NCI-H1694 (cell line): ENCODE measurements at places on chromosomes 7 and 10.

DNA sequence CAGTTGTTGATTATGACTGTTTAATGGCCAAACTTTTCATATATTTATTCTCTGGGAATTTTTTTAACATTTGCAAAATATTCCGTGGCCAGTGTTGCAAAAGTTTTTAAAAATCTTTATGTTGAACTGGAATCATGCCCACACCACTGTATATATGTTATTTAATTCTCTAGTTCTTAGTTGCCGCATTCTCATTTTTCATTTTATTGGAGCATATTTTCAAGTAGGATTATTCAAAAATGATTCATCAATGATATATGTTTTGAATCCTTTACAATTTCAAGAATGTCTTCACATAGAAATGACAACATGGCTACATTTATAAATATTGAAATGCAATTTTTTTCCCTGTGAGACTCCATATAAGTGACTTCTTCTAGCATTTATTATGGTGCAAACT lies 188.6 kb upstream of the LRRTM3 start:
- no peak for DNase-seq

- no peak for DNase-seq
Observed at GRCh38 chr7:21355406-21355874, 72.4 kb upstream of the SP4 start.

DNA sequence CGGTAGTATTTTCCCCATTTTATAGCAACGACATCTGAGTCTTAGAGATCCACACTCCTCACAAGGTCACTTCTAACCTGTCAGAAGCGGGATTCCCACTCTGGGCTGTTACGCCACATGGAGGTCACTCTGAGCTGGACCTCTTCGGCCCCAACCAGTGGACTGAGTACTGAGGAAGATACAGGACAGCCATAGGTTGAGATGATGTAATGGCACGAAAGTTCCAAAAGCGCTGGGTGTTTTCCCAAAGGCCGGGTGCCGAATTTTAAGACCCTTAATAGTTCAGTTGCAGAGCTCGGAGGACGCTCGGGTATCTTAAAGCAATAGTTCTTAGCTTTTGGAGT lies 699 bp downstream of the GHITM start:
- no peak for DNase-seq

DNA sequence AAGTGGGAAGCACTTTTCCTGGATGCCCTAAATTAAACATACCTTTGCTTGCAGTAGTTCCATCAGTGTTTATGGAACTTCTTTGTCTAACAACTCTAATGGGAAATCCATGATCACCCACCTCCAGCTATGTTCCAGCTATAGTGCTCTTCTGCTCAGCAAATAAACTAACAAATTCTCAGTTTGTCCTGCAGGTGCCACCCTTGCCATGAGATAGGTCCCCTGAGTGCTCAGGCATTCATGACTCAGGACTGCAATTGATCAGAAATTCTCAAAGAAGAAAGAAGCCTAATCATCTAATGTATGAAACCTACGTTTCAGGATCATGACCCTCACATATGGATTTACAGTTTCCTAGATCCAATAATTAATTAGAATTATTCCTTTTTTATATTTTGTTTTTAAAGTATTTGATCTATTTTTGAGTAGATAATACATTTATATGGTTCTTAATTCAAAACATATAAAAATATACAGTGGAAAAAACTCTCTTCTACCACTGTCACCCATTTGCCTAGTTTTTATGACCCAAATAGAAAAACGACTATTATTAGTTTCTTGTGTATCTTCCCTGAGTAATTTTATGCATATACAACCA lies 48.7 kb upstream of the DYNC1I1 start:
- peak; percentile 77 for DNase-seq

GRCh38 chr10:101783736-101784118 lies 481 bp upstream of the NPM3 start:
- DNase-seq = no peak

DNA sequence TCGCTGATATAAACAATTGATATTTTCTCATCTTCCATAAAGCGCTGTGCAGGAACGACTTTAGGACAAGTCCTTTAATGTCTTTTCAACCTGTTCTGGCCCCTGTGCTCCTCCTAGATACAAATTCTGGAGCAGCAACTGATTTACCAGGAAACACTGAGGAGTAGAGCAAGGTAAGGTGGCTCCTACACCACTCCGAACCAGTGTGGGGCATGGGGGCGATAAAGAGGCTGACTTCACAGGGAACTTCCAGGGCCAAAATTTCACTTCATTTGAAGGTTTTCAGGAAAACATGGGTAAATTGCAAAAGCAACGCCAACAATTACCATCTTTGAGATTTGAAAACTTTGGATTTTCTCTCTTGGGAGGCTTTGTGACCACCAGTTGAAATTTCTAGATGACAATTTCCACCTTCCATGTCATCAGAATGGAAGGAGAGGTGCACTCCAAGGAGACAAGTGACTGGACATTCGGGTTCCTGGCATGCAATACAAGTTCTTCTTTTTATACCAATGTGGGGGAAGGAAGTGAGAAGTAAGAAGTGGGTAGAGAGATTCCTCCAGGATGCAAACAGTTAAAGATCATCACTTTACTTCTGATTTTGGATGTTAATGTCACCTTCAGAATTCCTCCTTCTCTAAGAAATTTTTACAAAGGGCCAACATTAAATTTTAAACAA lies 118.5 kb downstream of the FAM107B start:
- no peak for DNase-seq

DNA sequence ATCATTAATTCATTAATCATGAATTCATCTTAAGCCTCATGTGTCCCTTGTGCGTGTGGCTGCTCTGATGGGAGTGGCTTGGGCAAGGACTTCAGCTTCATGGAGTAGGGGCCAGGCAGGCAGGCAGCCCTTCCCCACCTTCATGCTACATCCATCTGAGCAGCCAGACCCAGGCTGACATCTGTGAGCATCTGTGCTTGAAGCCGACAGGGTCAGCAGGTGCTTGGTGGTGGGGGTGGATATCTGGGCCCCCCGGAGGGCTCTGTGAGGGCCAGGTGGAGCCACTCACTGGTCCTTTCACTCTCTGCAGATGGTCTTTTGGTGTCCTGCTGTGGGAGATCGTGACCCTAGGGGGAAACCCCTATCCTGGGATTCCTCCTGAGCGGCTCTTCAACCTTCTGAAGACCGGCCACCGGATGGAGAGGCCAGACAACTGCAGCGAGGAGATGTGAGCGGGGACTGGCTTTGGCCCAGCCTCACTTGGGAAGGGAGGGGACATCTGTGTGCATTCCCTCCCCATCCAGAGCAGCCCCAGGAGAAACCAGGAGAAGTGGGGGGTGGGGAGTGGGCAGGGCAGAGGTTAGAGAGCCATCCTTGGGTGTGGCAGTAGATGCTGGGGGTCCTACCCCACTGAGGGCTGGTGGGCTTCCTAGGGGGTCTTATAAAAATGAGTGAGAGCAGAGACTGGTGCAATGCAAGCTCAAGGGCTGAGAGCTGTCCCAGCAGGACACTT lies 14.7 kb upstream of the CSGALNACT2 start:
- DNase-seq = no peak

- DNase-seq = no peak
Observed at GRCh38 chr7:130425796-130426195, 15.0 kb downstream of the CEP41 start.

- no peak for DNase-seq
Observed at GRCh38 chr7:142111499-142111898, at the start of gene MGAM2. Gene MGAM2, plus strand, starts transcription at chr7:142111718. Its CDS starts 5,156 bp downstream, at chr7:142116874.

DNA sequence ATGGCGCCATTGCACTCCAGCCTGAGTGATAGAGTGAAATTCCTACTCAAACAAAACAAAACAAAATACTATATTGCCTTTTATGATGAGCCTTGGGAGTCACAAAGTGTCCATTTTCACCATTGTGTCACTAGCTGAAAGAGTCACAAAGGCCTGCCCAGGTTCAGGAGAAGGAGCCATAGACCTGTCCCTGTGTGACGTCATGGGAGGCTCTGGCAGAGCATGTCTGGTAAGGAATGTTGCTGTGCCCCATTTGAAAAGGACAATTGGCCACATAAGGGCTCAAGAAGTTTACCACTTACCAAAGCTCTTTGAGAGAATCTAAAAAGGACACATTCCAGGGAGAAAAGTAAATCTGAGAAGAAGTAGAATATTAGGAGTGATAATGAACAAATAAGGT lies 367.7 kb downstream of the SDK1 start:
- DNase-seq = no peak

DNA sequence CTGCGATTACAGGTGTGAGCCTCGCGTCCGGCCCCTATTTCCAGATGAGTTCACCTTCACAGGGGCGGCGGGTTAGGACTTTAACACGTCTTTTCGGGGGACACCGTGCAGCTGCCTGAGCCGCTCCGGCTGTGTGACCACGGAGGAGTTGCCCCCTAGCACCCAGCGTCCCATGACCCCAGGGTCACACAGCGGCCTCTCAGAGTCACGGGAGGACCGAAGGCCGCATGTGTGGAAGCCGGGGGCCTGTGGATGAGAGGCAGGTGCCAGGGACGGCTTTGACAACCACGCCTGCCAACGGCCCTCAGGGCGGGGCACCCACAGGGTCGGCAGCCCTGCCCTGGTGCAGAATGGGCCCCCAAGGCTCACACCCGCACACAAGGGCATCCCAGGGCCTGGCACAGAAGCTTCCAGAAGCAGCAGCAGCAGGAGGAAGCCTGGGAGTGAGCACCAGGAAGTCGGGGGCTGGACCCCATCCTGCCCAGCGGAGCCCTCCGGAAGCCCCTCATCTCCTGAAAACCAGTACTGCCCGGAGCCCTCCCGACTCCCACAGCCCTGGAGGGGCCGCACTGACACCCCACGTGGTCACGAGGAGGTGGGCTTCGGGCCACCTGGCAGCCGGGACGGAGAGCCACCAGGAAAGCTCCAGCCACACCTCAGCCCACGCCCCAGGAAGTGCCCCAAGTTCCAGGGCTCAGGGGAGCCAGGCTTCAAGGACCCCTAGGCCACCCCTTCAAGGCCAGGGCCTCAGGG lies 32.7 kb downstream of the ADAP1 start:
- no peak for DNase-seq

- no peak for DNase-seq
Observed at GRCh38 chr10:87819289-87819585, 1.2 kb upstream of the ATAD1 start.

- DNase-seq = no peak
Observed at GRCh38 chr7:2165610-2166594, 66.8 kb downstream of the MAD1L1 start.

GRCh38 chr10:92530891-92531535 lies 42.9 kb downstream of the IDE start:
- no peak for DNase-seq

DNA sequence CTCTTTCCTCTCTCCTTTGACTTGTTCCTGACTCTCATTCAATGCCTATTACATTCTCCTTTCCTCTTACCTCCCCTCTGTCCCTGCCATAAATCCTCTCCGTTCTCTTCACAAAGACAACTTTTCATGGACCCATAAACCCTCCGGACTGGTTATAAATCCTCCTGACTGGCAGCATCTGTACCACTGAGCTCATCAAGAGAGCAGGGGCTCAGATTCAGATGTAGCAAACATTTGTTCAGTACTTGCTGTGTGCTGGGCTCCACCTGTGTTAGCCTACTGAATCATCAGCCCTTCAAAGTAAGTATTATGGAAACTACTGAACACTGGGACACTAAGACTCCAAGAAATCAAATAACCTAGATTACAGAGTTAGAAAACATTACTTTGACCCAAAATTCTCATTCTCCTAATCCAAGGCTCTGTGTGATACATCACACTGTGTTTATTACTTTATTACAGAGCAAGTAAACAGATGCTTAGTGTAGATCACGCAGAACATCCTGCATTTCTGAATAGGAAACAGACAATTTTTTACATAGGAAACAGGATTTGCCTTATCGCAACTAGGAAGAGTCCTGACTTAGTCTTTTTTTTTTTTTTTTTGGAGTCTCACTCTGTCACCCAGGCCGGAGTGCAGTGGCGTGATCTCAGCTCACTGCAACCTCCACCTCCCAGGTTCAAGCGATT lies 108.6 kb upstream of the PDE1C start:
- no peak for DNase-seq

- peak; percentile 70 for DNase-seq
Observed at GRCh38 chr7:108497082-108497725, 28.7 kb downstream of the PNPLA8 start.

GRCh38 chr7:6640246-6640721 lies 3.2 kb downstream of the ZNF316 start:
- no peak for DNase-seq

DNA sequence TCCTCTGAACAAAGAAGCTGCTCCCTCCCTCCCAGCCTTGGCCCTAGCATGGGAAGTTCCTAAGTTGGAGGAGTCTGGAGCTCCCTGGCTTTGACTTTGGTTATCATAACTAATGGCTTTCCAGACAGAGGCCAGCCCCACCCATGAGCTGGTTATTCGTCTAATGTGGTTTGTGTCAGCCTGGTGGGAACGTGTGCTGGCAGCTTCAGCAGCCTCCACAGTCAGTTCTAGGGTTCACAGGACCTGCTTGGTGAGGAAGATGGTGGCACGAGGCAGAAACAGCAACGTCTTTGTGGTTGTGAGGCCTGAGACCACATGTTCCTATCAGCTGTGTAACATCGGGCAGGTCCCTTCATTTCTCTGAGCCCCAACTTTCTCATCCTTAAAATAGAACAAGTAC lies 103.1 kb downstream of the PAXIP1 start:
- no peak for DNase-seq

- no peak for DNase-seq
Observed at GRCh38 chr7:24756545-24757352, 515 bp downstream of the GSDME start.

DNA sequence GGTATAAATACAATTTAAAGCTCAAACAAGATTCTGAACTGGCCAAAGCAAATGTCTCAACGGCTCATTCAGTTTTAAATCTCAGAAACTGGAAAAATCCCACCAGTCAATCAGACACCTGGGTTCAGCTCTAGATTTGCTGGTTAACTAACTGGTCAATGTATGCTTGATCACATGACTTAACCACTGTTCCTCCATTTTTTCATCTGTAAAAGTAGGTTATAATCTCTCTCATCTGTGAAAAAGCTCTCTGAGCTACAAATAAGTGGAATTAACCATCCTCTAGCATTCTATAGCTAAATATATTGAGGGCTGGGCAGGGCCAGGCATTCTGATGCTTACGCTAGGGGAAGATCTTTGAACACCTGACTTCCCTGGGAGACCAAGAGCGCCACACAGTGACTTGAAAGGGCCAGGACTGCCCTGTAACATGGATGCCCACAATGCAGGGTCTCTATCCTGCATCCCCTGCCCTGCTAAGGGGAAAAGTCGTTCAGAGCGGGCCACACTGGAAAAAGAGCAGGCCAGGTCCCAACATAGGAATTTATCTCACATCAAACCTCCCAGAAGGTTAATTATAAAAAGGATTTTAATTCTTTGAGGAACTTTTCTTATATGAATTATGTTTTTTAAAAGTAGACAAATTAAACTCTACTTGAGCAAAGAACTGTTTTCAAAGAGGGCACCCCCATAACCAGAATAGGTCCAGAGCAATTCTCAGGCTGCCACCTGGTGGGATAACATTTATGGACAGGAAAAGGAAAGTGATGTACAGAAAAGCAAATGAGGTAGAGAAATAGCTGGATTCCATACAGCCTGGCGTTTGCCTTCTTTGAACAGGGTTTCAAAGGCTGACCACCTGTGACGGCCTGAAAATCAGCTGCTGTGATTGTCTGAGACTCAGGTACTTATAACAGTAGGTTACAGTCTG lies 1.8 kb downstream of the RP9 start:
- peak; percentile 33 for DNase-seq

DNA sequence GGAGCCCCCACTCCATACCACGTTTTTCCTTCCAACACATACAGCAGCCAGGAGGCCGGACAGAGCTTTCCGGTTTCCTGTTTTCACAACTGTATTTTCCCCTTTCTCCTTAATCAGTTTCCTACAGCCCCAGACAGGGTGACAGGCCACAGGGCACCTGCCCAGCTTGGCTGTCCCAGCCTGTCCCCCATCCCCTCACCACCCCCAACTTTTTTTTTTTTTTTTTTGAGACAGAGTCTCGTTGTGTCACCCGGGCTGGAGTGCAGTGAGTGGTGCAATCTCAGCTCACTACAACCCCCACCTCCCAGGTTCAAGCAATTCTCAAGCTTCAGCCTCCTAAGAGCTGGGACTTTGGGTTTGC lies 10.3 kb upstream of the HSPB1 start:
- DNase-seq = no peak
